Left lung (tissue), 14 donors: ENCODE measurements at places on chromosomes 7 and 10.

DNA sequence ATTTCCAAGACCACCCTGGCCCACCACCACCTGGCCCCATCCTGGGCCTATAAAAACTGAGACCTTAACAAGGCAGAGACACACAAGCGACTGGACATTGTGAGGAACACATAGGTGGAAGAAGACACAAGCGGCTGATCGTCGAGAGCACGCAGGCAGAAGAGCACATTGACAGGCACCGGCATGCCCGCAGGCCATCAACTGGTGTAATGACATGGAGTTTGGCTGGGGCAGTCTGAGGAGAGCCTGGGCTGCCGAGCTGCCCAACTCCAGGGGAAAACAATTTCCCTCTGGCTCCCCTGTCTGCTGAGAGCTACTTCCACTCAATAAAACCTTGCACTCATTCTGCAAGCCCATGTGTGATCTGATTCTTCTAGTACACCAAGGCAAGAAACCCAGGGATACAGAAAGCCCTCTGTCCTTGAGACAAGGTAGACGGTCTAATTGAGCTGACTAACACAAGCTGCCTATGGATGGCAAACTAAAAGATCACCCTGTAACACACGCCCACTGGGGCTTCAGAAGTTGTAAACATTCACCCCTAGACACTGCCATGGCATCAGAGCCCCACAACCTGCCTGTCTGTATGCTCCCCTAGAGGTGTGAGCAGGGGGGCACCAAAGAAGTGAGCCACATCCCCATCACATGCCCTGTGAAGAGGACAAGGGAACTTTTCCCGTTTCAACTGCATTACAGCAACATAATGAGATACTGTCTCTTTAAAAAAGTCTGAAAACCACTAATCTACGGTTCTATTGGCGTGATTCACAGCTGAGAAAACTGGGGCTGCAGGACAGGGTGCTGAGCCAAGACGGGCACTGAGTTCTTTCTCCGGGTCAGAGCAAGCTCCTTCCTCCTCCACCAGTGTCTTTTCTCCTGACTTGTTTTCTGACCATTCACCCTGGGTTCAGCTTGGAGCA lies 18.5 kb upstream of the TNS3 start:
- DNase-seq: no peak

DNA sequence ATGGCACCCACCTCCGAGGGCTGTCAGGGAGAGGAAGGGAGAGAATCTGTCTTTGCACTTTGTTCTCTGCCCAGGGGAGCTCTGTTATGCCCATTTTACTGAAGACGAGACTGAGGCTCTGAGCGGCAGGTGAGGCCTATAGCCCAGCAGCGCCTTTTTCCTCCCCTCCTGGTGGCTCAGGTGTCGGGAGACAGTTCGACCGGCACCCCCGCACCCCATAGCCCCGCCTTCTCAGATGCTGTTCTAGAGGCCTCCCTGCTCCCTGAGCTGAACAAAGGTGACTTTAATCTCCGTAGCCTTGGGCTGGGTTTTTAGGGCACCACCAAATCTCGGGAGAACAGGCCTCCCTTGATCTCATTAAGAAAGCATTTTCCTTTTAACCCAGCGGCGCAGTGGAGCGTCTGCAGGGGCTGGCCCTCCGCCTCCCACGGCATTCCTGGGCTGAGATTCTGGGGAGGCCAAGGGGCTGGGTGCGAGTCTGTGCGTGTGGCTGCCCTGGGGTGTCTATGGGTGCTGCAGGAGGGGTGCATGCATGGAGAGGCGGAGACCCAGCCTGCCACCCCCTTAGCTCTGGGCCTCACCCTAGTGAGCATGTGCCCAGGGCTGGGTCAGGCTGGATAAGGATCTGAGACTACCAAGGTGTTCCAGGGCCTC lies 3.3 kb downstream of the LFNG start:
- no peak for DNase-seq

- DNase-seq: peak; percentile 43
Measured at GRCh38 chr7:149004405-149005370, 23.6 kb downstream of the PDIA4 start.

DNA sequence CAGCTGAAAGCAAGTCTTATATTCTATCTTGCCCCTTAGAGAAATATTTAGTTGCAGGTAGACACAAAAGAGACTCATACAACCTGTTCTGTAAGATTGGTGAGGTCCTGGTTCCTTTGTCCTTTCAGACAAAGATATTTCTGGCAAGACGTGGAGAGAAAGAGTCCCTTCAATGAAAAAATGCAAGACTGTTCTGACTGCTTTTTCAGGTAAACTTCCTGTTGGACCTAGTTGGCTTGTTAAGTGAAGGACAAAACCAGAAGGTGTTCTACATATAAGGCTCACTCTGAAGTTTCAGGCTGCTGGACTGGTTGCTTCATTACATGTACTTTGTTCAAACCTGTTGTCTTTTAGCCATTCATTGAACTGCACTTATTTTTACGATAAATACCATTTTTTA lies 119.0 kb upstream of the PTPRZ1 start:
- no peak for DNase-seq

DNA sequence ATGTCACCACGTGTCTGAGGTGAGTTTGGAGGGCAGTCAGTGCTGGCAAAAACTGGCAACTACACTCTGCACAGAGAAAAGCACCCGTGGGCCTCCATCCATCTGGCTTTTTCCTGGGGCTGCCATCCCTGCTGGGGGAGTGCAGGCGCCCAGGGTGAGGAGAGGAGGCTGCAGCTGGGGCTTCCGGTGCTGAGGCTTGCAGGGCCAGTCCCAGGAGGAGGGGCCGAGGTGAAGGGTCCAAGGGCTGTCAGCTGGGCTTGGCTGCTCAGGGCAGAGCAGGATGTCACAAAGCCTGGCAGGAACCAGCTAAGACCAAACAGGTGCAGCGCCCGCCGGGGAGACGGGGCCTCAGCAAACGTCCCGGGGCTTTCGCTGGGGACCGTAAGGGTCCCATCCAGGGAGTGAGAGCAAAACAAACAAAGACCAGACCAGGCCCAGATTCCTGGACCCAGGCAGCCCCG lies 77.2 kb downstream of the CFAP46 start:
- DNase-seq: peak; percentile 50

GRCh38 chr7:142057101-142057500 lies 54.4 kb upstream of the MGAM2 start:
- DNase-seq: no peak

- DNase-seq: no peak
Measured at GRCh38 chr7:22469371-22470143, 30.4 kb downstream of the STEAP1B start.

- DNase-seq: no peak
Measured at GRCh38 chr10:99374526-99374925, 45.4 kb downstream of the CNNM1 start.

DNA sequence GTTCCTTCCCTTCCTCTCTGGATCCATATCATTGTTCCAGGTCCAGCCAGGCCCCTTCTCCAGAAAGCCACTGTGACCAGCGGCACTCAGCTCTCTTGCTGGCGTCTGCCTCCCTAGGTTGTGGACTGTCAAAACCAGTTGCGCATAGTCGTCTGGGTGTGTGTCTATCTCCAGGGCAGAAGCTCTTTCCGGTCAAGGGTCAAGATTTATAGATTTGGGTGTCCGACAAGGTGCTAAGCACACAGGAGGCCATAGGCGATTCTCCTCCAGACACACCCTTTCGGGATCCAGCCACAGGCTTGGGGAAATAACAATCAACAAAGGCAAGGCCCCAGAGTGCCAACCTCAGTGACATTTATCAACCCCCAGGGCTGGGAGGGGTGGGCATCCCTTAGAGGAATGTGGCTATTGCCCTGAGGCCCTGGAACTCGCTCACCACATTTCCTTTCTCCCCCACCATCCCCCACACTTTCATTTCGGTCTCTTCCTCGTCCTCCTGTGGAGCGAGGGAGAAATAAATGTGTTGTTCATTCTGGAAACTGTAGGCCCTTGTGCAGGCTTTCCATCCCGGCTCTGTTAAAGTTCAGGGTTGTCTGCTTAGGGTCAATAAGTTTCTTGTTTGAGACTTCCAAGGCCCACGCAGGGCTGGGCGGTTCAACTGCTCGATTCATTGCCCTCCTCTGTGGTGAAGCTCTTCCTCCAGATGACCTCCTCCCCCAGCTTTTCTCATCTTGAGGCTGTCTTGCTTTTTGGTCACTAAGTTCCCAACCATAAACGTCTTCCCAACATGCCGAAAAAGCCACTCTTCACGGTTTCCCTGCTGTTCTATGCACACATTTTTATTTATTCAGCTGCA lies 57.9 kb downstream of the AFAP1L2 start:
- no peak for DNase-seq

GRCh38 chr10:45809837-45810236 lies 37.5 kb downstream of the AGAP4 start:
- no peak for DNase-seq

DNA sequence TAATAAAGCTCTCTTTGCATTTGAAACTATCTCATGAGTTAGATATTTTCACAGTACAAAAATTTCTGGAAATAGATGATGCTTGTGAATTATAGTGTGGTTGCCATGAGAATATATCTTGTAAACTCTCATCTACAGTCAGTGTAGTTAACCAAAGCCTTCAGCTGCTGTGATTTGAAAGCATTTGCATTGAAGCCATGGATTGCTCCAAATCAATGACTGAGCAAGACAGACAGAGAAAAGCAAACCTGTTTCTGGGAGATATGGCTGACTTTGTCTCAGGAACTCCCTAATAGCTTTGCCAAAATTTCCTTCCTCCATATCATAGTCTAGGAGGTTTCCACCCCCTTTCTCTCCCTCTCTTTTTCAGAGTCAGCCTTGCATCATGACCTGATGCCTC lies 955.3 kb downstream of the REEP3 start:
- no peak for DNase-seq

DNA sequence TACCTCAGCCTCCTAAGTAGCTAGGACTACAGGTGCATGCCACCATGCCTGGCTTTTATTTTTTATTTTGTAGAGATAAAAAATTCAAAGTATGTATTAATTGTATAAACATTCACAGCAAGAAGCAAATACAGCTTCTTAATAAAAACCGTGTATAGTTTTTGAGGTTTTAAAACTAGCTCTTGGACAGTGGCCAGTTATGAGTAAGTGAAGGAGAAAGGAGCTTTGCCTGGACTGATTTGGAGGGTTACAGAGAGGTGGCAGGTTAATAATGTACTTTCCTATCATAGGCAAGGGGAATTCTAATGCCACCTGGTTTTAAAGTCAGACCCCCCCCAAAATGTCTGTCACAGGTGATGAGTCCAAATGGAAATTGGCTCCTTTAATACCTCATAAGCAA lies 43.4 kb downstream of the ZNRF2 start:
- no peak for DNase-seq

DNA sequence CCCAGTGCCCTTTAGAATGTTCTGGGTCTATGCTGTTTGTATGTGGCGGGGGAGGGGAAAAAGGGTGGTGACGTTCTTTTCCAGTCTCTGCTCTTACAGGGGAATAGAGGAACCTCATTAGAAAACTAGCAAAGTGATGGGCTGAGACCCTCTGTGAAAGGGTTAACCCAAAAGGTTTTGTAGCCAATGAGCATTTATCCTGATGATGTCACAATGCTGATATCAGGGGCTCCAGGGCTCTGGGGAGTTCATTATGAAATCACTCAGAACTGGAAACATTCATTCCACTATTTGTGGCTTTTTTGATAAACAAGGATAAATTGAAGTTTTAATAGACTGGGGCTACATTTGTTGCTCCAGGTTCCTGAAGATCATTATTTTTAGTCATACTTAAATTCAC lies 71.7 kb downstream of the ARID5B start:
- DNase-seq: no peak

DNA sequence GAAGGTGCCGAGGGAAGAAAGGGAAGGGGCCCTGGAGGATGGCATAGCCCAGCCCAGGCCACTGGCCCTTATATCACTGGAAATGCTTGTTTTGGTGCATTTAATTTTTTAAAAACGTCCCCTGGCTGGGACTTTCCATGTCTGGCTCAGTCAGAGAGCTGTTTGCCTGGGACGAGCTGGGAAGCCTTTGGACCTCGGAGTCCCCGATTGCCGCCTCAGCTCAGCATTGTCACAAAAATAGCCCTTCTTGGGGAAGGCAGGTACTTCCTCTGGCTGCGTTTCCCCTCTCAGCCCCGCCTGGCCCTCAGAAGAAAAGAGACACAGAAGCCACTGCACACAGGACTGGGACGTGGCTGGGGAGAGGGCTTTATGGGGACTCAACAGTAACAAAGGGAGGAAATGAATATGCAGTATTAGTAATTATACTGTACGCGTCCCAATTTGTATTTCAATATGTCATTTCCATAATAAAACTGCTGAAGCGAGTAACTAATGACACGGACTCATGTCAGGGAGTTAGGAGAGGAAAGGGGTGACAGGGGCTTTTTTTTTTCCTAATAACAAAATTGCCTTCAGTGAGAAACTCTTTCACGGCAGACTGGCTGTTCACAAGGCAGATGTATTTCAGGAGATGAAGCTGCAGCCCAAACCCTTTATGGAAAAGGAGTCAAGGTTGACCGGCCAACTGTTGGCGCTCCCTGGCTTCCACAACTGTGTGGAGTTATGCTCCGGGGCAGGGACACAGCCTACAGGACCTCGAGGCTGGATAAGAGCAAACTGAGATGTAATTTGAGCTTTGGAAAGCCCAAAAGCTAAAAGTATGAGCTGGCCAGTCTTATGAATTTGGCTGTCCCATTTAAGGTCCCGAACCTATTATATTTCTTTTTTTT lies 31.0 kb upstream of the MXI1 start:
- no peak for DNase-seq

- no peak for DNase-seq
Measured at GRCh38 chr10:110008518-110009339, 945 bp downstream of the ADD3 start.

DNA sequence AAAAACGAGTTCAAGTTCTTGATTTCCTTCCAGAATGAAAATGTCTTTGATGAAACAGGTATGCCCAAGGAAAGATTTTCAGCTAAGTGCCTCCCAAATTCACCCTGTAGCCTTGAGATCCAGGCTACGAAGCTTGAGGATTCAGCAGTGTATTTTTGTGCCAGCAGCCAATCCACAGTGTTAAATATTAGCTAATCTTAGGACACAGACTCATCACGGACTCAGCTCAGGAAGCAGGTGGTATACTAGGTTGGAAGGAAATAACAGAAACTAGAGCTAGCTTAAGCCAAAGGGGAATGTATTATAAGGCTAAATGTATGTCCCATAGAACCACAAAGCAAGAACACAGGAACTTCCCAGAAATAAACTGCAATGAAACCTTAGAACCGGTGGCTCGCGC lies 151.0 kb upstream of the PRSS1 start:
- no peak for DNase-seq

DNA sequence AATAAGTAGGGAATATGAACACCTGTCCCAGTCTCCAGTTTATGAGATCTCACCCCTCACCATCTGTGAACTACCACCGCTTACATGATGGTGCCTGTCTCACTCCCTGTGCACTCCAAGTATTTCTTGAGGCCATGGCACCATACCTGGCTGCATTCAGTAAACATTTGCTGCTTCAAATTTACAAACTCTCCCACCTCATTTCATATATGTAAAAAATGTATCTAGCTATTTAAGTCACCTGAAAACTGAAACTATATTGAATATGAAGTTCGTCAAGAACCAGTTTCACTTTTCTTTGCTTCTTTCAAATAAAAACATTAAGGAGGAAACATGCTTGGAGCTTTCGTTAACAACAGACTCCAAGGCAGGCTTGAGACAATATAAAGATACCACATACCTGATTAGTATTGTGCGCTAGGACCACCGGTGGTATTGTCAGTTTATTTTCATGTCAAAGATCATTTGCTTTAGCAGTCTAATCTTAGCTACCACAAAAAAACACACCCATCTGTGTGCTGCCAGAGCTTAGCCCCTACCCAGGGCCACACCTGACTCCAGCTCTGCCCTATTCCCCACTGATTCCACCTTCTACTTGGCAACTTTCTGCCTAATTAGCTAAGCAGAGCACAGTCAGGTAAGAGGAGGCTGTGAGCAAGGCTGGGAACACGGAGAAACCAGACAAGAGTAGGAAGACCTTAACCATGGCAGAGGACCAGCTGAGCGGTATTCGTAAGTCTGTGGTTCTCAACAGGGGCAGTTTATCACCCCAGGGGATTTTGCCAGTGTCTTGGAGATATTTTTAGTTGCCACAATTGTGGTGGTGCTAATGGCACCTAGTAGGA lies 92.0 kb downstream of the ZFAND4 start:
- DNase-seq: no peak
